ENCODE measurements at places on chromosomes 5 and 9. TPM values are rescaled to one million over a fixed set of nuclear protein-coding genes. Genes with fewer than 3 reads are reported as not detected.

- no peak for DNase-seq
These were observed 177.0 kb upstream of the GRIN3A start for GRCh38 chr9:101915482-101915881.

GRCh38 chr5:11609570-11610303, 294.5 kb downstream of the CTNND2 start:
- DNase-seq = no peak

GRCh38 chr5:168575391-168576372, 3.5 kb downstream of the PANK3 start:
- no peak for DNase-seq

DNA sequence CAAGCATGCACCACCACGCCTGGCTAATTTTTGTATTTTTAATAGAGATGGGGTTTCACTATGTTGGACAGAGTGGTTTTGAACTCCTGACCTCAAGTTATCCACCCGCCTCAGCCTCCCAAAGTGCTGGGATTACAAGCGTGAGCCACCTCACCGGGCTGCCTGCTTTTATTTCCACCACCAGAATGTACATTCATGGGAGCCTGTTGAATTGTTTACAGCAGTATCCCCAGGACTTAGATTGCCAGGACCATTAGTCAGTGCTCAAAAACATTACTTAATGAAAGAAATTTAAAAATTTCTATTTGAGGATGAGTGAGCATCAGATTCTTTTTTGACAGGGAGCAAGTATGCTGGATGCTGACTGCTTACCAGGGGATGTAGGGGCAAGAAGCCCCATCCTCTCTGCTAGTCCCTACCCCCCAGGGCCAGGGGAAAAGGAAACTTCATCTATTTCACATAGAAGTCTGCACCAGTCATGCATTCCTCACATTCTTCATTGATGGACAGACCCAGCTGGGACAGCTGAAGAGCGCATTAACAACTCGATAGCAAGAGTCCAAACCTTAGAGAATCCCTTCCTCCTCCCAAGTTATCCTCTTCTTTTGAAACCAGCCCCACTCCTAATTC, 10.3 kb upstream of the RGMB start:
- DNase-seq = no peak

DNA sequence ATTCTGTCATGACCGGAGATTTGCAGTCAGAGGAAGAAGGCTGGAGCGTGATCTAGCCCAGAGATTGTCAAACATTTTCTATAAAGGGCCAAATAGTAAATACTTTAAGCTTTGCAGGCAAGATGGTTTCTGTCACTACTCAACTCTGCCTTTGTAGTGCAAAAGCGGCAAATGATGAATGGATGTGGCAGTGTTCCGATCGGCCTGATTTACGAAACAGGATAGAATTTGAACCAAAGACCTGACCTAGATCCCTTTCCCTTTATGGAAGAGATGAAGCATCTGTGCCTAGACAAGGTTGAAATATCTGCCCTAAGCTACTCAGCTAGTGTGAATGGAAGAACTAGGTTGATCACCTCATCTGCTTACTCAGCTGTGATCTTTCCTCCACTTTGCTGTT, 209.5 kb downstream of the YTHDC2 start:
- no peak for DNase-seq

- DNase-seq = no peak
These were observed 452.7 kb downstream of the HINT1 start for GRCh38 chr5:130712324-130712723.

- no peak for DNase-seq
These were observed 34.2 kb downstream of the MEGF10 start for GRCh38 chr5:127324756-127325155.

- DNase-seq = no peak
These were observed 59.0 kb downstream of the COL15A1 start for GRCh38 chr9:99002706-99003105.

DNA sequence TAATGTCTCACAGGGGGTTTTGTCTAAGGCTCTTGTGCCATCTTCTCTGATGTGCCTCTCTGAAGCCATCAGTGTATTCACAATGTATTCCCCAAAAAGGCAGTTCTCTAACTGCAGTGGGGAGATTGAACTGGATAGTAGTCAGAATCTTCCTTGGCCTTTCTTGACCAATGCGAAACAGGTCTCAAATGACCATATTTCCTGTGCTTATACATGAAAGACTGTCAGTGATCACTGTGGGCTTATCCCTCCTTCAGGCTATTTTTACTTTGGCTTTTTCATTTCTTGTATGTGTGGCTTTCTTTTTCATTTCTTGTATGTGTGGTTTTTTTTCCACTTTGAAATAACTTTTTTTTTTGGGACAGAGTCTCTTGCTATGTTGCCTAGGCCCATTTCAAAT, 19.7 kb downstream of the HMGXB3 start:
- no peak for DNase-seq

DNA sequence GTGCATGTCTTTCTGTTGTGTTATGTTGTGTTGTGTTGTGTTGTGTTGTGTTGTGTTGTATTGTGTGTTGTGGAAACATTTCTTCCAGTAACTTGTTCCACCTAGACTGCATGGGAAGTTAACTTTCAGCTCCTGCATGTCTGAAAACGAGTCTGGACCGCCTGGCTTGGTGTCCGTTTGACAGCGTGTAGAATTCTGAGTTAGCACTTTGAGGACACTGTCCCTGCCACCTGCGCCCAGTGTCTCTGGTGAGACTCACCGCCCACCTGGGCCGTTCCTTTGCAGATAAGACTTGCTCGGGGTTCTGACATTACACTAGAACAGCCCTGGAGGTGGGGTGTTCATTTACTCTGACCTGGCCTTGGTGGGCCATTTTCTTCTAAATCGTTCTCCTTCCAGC, 42.0 kb downstream of the WNK2 start:
- DNase-seq = no peak

DNA sequence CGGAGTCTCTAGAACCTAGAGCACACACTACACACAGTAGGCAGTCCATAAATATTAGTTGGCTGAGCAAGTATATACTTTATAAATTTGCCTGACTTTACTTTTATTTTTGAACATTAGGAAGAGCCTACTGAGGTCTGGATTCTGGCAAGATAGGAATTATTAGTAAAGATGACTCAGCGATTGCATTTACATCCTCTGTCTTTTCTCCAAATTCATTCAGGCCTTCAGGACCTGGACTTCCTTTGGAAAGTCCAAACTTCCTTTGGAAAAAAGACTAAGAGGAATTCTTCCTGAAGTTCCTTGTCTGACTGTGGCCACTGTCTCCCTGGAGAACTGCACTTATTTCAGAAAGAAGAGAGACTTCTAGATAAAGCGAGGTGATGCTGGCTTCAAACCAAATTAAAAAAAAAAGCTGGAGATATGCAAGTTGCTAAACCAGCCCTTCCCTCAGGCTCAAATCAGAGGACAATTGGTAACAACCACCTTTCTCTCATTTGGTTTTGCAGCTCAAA, 251.3 kb downstream of the GAS1 start:
- no peak for DNase-seq

GRCh38 chr5:148864113-148864841, 37.9 kb downstream of the ADRB2 start:
- DNase-seq = no peak

Gene LHX6
- 5.7 TPM for total RNA-seq

Gene LMX1B
- not detected for total RNA-seq

Gene PCDHGA3
- total RNA-seq = 2.9 TPM

All from ureter (tissue), 1 donor.